ENCODE measurements at places on chromosomes 7 and 10. TPM values are rescaled to one million over a fixed set of nuclear protein-coding genes. Genes with fewer than 3 reads are reported as not detected.
A peak's percentile ranks its signal among the peaks of the same experiment; 100 is the strongest.

DNA sequence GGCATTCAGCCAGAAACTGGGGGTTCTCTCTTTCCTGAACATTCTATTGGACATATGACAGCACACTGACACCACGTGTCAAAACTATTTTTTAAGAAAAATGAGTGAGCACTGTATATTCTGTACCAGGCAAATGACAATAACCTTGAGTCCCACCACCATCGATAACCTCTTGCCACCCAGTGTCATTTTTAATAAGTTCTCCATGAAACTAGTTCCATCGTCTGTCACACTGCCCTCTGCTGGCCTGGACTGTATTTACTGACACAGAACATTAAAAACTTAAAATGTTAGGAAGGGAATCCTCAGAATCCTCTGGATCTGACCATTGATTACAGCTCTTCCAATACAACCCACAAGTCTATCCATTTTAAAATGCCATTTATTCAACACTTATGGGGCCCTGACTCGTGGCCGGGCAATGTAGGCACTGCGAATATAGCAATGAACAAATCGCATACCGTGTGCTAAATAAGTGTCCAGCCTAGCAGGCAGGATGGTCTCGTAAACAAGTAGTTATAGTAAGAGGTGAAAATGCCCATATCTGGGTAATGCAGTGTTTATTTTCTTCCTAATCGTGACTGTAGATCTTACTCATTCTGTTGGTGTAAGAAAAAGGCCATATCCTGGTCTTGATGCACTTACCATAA, 35.9 kb upstream of the CACNB2 start:
- ATAC-seq, result no peak

CPA2 gene
- not detected for total RNA-seq

ITPRID1 gene
- 0.49 TPM for total RNA-seq

- no peak for ATAC-seq
These were observed 43.4 kb upstream of the KLF14 start for GRCh38 chr7:130777426-130777825.

GRCh38 chr7:157580324-157580723, 243.5 kb downstream of the DNAJB6 start:
- no peak for ATAC-seq

DNA sequence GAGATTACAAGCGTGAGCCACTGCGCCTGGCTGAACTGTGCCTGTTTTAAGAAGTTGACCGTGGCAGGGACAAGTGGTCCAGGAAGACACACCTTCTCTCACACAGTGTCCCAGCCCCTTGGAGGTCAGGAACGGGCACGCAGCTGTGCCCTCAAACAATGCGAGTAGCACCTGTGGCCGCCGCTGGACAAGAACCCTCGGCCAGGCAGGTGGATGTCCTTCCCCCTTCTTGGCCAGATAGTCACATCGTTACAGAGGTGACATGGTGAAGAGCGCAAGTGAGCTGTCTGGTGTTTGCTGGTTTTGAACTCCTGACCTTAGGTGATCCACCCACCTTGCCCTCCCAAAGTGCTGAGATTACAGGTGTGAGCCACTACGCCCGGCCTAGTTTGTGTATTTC, 8.8 kb downstream of the ZFAND2A start:
- ATAC-seq, result no peak

DNA sequence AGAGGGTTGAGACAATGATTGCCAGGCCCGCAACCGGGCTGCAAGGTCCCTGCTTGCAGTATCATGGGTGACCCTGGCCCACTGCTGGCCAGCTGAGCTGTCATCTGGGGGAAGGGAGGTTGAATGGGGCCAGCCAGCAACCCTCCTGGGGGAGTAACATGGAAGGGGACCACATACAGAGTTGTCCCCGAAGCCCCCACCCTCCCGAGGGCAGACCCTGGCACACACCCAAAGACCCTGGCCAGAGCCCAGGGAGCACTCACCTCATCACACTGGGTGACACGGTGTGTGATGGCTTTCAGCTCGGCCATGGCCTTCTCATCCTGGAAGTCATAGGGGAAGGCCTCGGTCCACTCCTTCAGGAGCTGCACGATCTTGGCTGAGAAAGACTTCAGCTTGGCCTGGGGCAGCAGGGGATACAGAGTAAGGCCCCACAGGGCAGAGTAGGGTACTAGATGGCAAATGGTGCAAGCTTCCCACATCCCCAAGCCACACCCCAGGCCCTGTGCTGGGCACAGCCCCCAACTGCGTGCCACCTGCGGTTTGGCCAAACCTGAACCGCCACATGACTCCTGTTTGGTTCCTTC, 63.4 kb downstream of the CSGALNACT2 start:
- no peak for ATAC-seq

- peak; percentile 60 for ATAC-seq
These were observed 77.0 kb upstream of the INHBA start for GRCh38 chr7:41779918-41780317.

GRCh38 chr10:63064706-63065105, 68.4 kb upstream of the NRBF2 start:
- ATAC-seq, result no peak

DNA sequence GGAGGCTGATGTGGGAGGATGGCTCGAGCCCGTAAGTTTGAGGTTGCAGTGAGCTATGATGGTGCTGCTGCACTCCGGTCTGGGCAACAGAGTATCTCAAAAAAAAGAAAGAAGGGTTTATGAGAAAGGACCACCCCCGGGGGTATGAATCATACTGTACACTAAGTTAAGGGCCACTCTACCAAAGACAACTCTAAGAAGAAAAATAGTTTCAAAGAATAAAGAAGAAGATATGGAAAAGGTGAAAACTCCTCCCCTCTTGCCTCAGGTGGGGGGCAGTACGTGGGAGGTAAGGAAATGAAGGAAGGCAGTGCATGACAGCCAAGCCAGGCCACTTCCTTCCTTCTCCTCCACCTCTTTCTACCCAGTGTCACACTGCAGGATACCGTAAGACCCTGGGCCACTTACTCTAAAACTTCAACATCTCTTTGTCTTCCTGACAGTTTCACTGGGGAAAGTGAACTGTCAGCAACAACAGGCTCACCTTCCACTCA, 61.3 kb downstream of the PIP4K2A start:
- no peak for ATAC-seq

DNA sequence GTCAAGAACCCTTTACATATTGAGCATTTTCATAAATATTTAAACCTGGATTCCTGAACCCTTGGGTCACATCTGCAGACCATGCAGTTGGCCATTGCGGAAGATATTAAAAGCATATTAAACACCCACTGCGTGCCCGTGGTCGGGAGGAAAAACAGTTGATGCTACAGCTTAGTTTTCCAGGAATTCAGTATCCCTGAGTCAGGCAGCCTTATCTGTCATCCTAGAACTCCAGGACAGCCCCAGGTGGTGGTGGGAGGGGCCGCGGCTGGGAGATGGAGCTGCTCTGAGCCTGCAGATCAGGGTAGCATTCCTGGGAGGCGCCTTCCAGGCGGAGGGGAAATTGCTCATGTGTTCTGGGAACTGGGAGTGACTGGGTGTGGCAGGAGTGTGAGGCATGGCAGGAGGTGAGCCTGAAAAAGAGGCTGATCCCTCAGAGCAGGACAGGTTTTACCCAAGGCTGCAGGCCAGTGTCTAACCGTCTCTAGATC, 222.9 kb upstream of the SH2B2 start:
- ATAC-seq, result peak; percentile 34

MTERF1 gene
- 5.6 TPM for total RNA-seq

GARIN1A gene
- 0.25 TPM for total RNA-seq

CLRN3 gene
- not detected for total RNA-seq
